ENCODE measurements at places on chromosomes 7 and 10.

GRCh38 chr7:22962775-22963350 lies 51.1 kb downstream of the HYCC1 start:
- no peak for DNase-seq

- DNase-seq: no peak
These were observed 7.7 kb downstream of the SH2D4B start for GRCh38 chr10:80545258-80545881.

- no peak for DNase-seq
These were observed 194.9 kb downstream of the KCNMA1 start for GRCh38 chr10:77442699-77443189.

DNA sequence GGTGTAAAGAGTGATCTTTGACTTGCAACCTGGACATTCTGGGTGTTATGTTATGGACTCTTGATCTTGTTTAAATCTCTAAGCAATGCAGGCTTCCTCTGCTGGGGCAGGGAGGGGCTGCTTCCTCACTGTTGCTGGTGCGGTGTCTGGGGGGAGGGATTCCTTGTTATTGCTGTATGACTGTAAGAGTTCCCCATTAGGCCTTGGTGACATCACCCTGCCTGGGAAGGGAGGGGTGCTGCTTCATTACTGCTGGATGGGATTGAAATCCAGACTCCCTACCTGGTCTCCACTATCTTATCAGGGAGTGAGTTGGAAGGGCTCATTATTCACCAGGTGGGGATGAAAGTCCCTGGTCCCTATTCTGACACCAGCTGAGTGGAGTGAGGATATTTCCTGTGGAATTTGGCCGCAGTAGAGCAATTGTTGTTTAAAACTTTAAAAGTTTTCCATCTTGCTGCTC lies 8.8 kb downstream of the OGDH start:
- no peak for DNase-seq

DNA sequence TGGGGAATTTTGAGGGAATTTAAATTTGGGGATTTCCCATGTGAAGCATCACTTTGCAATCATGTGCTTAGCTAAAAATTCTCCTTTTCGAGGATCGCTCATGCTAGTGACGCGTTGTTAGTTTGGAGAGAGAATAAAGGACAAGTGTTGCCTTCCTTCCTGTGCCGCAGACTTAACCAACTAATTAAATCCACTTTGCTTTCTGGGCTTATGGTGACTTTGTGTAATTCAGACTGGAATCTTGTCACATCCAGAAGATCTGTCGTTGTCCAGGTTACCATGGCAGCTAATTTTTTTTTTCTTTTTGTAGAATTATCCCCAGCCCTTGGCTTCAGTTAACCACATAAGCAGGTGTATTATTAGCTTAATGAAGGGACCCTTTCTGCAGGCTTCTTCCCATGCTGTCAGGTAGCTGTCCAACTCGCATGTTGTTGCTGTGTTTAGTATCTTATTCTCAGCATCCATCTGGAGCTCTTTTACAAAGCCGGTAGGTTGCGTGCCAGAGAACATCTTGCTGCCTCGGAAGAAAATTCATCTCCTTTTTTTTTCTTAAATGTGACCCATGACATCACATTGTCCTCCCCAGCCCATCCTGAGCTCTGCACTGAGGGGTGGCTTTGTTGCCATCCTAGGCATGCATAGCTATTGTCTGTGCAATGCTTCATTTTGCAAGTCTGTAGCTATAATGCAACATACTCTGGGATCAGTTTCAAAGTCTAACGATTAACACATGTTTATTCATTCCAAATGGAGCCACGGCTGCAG lies 47.2 kb upstream of the NRP1 start:
- DNase-seq: no peak

DNA sequence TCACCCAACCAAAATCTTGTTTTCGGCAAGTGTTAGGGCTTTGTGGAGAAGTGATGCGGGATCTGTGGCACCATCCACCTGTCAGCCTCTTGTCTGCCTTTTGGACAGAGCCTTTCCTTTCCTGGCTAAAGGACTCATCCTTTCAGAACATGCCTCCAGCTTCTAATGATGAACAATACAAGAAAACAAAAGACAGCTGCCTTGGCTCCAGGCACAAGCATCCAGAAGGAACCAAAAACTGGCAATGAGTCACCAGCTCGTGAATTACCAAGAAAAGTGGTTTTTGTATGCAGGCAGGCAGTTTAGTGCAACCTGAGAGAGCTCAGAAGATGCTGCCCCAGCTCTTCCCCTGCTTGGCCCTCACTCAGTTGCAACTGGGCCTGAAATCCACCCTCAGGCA lies 84.6 kb upstream of the NAMPT start:
- no peak for DNase-seq

DNA sequence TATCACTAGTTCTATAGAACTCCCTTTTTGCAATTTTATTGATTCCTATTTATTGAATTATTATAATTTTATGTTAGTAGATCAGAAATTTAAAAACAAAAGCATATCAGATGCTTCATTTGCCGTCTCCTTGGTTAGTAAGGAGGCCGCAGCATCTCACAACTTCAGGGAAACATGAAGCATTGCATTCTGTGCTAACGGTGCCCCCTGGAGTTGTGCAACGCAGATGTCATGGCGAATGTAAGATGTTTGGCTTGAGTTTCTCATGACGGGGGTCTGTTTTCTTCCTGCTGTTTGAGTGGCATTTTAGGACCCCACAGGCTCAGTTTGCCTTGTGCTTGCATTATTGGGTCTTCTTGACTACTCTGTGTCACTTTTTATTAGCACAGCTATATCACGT lies 124.8 kb downstream of the CNNM2 start:
- no peak for DNase-seq

DNA sequence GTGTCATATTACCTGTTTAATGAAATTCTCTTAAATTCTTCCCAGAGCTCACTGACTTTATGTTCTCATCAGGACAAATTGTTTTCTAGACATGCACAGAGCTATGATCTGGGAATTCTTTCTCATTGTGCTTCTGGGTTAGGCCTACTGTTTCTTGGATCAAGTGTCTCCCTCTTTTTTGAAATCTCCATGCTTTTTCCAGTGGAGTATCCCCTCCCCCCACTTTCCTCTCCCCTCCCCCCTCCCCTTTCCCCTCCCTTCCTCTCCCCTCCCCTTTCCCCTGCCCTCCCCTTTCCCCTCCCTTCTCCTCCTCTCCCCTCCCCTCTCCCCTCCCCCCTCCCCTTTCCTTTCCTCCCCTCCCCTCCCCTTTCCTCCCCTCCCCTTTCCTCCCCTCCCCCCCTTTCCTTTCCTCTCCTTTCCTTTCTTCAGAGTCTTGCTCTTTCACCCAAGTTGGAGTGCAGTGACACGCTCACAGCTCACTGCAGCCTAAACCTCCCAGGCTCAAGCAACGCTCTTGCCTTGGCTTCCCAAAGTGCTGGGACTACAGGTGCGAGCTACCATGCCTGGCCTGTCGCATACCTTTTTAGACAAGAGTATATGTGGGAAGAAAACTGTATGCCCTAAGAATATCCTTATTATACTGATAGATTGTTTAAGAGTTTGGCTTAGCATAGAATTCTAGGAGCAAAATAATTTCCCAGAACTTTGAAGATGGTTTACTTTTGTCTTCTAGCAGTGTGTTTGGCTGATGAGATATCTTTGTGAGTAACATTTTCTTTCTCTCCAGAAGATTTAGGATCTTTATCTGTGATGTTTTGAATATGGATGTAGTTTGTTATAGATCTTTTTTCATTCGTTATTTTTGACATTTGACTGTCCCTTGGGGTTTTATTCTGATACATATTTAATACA lies 2.5 kb downstream of the DYNC2I1 start:
- DNase-seq: no peak

DNA sequence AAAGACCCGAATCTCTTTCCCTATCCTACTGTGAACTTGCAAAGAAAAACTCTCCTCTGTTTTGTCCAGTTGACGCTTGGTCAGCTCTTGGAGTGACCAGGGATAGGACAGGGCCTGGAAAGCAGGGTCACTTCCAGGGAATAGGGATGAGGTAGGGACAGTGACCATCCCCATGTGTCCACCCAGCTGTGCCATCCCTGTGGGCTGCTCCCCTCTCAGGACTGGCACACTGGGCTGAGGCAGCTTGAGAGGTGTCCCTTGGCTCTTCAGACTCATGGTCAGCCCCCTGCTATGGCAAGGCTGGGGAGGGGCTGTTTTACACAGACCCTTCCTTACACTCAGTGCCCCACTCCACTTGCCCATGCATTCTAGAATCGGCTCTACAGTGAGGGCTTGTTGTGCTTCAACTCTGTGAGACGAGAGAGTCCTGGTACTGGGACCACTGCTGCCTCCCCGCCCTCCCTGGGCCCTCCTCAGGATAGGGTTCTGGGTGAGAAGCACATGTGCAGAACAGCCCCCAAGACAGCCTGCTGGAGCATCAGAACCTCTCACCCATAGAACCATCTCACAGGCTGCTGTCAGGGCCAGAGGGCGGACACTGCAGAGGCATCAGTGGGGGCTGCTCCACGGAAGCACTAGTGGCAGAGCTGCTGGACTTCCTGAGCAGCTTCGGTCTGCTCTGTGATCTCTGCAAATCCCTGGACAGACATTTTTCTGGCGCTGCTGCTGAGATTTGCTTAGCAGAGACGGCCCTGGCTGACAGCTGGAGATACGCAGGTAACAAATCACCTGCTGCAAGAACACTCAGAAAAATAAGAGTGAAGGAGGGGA lies 202.8 kb upstream of the CXCL12 start:
- DNase-seq: no peak

- peak; percentile 34 for DNase-seq
These were observed 8.1 kb downstream of the PDE1C start for GRCh38 chr7:32062150-32062549.

- no peak for DNase-seq
These were observed 63.9 kb downstream of the BTAF1 start for GRCh38 chr10:91987397-91988037.

GRCh38 chr7:155020996-155021395 lies 18.1 kb upstream of the PAXIP1 start:
- no peak for DNase-seq

GRCh38 chr7:152859781-152860191 lies 100.2 kb downstream of the ACTR3B start:
- no peak for DNase-seq

- DNase-seq: no peak
These were observed 12.4 kb upstream of the SERPINE1 start for GRCh38 chr7:101114492-101114891.

DNA sequence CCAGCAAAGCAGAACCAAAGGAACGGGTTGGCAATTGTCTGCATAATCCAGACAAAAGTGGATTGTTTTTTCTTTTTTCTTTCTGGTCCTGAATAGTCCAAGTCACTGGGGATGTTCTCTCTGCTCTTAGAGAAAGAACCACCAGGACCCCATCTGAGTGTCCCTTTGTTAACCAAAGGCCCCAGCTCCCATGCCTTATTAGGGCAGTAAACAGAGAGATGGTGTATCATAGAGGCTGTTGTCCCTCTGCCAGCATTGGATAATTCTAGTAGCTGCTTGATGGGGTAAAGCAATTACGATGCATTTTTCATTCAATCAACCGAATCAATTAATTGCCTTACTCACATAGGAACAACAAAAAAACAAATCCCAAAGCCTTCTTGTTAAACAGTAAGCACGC lies 213.0 kb downstream of the BUB3 start:
- DNase-seq: no peak

DNA sequence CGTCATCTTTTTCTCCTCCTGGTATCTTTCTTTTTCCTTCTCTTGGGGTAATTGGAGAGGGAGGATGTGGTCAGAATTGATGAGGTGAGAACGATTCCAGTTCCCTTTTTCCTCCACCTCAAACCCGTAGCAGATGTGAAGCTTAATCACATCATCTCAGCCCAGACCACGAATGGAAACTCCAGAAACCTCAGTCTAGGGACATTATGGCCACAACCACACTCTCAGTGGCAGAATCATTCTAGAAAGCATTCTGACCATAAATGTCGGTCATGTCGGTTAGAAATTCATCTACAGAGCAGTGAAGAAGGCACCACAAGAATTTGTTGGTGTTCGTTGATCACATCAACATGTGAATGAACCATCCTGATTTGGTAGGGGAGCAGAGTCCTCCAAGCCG lies 78.7 kb downstream of the GATA3 start:
- no peak for DNase-seq

DNA sequence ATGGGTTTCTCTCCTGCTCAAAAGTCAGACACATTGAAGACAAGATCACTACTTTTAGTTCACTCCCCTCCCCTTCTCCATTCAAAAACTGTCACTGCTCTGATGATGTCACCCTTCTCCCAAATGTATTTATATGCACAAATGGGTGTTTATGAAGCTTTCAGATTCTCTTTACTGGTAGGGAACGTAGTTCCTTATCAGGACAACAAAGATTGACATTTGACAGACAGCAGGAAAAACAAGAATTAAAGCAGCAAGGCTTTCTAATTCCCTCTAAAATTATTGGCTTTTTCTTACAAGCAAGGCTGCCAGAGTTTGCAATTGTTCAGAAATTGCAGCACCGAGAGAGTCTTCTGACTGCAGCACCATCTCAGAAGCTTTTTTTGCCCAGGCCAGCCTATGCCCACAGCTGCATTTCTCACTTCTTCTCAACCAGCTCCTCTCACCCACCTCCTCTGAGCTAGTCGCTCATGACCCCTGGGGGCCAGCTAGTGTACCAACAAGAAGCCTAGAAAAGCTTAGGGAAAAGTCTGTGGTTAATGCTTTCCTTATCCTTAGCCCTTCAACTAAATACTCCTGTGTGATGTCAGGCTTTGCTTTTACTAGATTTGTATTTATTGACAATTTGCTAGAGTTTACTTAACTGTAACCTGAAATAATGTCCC lies 265.1 kb downstream of the HTR7 start:
- DNase-seq: no peak

- no peak for DNase-seq
These were observed 99.6 kb upstream of the KMT2E start for GRCh38 chr7:104914421-104914820.

DNA sequence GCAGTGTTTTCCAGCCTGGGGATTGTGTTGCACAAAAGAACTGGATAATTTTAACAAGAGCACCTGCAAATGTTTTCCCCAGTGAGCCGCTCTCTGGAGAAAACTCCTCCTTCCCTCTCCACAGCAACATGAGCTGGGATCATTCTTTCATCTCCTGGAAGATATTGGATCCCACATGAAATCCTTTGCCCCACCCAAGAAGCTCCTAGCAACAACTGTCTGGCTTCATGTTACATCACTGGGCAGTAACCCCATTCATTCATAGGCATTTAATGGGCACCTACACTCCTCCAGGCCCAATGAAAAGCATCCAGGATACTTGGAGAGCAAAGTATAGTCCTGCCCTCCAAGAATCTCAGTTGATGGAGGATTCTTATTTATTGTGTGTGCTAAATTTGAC lies 27.2 kb downstream of the LSM5 start:
- no peak for DNase-seq

DNA sequence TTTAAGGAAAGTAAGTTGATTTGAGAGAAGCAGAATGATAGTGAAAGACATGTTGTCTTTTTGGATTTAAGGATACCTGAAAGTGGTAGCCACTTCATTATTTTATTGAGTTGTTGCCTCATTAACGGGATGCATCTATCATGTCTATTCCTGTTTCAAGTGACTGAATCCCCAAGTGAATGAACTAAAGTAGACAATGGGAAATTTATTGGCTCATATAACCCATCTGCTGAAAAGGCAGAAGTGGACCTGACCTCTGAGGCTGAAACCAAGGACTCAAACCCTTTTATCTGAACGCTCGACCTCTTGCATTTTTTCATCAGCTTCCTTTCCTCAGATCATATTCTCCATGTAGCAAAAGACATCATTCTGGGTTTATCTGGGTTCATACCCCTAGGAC lies 465.6 kb upstream of the LRRN3 start:
- DNase-seq: no peak
